ENCODE measurements at places on chromosomes 1 and 21.
A peak's percentile ranks its signal among the peaks of the same experiment; 100 is the strongest.

DNA sequence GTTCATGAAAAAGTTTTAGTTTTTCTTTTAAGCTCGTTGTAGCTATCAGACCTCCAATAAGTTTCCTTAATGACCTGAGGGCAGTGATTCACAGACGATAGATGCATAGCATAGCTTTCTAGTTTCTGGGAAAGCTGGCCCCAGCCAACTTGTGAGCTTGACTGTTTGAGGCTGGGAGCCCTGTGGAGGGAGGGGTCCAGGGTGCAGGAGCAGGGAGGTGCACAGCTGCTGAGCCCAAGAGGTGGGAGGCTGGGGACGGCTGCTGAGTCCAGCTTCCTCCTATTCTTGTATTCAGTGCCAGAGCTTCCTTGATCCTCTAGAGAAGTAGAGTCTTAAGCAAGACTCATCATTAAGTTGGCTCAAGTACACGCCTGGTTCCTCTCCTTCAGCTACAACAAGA is 11.0 kb upstream of the AVPR1B start:
- no peak for DNase-seq

- DNase-seq = no peak
Measured at GRCh38 chr1:244945109-244945671, 80.8 kb upstream of the HNRNPU start.

GRCh38 chr1:10484521-10484920 is 9.8 kb downstream of the PEX14 start:
- DNase-seq = no peak

DNA sequence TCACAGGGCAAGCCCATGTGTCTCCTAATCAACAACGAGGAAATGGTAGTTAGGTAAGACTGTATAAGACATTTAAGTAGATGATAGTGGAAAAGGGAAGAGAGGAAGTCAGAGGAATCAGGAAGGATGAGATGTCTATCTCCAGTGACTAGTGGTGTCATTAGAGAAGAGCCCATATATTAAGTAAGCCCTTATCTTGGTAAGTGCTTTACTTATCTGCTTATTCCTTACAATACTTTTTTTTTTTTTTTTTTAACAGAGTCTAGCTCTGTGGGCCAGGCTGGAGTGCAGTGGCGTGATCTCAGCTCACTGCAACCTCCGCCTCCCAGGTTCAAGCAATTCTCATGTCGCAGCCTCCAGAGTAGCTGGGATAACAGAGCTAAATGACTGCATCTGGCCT is 29.5 kb downstream of the RNF11 start:
- DNase-seq = no peak

DNA sequence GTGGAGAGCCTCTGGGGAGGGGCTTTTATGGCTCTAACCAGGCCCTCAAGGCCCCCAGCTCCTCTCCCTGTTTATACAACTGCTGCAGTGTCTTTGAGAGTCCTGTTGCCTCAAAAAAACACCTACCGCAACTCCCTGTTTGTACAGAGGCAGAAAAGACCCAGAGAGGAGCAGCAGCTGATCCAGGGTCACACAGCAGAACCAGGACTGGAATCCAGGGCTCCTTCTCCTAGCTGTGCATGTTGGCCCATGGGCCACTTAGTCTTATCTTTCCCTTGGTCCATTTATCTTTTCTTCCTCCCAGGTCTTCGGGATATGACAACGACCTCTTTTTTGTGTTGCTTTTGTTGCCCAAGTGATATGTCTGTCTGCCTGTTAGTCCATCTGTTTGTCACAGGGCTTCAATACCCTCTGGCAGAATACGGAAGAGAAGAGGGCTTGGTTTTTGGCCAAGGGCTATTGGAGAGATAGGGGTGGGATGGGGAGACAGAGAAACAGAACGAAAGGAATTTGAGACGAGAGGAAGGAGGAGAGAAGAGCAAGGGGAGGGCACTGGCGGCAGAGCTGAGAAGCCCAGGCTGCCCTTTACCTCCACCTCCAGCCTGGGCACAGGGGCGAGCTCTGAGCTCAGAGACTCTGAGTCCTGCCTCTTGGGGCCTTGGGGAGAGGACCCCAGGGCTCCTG is 33.5 kb upstream of the WASF2 start:
- DNase-seq = no peak

DNA sequence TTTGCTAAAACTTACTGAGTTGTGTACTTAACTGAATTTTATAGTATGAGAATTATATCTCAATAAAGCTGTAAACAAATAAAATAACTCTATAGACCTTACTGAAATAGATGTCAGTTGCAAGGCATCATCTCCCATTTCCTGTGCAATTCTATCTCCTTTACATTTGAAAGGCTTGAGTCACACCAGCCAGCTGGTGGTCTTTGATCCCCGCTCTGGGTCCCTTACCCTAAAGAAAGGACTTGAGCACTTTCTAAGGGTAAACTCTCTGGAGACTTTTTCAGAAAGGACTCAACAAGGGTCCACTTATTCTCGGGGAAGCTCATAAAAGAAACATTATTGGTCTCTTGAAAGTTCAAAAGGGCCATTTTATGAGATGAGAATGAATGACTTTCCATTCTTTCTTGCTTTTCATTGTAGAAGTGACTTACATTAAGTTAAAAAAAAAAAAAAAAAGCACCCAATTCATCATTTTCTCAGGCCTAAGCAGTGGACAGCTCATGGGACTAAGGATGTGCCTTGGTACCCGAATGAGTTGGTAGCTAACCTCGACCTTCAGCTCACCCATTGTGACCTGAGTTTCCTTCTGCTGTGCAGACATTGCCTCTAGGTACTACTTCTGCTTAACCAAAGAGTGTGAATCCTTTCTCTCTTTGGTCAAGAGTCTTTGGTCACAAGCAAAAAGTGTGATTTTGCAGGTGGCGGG is 147.0 kb upstream of the COA6 start:
- no peak for DNase-seq

- DNase-seq = no peak
Measured at GRCh38 chr1:22884806-22885530, 87.7 kb downstream of the LACTBL1 start.

DNA sequence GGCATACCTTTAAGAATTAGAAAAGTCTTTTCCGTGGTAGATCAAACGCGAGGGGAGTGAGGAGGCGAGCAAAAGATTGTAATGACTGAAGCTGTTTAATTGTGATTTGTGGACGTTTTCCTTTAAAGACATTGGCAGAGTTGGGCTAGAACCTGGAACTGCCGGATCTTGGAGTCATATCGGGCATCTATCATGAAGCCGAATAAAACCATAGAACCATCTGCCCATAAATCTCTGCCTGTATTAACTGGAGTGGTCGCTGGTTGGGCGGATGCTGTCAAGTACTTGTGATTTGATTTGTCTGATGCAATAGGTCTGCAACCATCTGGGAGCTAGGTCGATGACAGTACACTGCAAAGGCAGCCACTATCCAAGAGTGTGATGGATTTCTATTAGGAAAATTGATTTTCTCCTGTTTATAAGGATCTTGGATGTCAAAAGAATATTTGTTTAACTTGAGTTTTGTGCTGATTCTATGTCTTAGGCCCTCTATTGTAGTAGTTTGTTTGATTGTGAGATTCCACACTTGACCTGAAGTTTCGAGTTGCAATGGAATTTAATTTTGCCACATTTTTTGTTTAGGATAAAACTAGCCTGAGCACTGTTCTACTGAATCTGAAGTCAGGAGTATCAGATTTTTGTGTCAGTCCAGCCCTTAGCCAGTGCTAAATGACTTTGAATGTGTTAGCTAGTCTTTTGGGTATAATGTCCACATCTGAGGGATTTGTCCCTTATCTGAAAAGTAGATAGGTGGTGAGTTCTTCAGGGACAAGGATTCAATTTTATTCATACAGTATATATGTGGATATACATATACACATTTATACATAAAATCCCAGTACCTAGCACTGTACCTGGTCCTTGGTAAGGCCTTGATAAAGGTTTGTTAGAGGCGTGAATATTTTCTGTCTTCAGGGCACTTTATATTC is 1.2 kb downstream of the SARS1 start:
- peak; percentile 57 for DNase-seq

DNA sequence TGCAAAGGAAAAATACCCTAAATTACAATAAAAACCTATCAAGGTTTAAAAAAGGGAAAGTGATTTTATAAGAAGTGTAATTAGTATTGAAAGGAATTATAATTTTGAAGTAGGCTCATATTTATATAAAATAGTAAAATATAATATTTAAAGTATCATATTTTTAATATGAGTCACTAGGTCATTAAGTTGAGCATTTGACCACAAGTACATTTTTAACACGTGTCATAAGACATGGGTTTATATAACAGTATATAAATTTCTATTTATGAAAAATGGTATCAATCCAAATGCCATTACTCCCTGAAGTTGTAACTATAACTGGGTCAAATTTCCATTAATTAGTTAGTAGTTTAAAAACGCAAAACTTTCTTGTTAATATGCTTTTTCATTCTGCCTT is 365.9 kb downstream of the COL11A1 start:
- DNase-seq = no peak

DNA sequence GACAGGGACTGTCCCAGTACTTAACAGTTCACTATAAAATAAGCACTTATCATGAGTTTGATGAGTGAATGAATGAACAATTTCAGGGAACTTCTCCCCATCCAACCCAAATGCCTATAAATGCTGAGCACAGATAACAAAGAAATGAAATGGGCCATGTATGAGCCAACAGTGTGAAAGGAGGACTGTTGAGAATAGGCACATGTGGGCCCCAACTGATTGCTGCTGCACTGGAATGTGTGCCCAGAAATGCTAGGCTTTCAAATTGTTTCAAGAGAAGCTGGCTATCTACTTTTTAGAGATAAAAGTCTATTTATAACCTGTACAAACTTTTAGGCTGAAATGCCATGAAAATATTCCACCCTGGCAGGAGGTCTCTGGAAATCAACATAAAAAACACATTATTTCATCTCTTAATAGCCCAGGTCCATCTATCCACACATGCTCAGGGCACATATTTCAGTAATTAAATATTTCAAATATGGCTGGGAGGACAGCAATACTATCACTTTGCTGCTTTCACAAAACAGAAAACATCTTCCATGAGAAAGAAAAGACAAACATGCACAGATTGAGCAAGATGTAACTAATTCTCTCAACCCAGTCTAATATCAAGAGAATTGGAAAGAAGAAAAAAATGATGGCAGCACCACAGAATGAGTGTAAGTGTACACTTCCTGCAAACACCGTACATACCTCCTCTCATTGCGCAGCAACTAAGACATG is 49.8 kb downstream of the COLGALT2 start:
- DNase-seq = no peak

DNA sequence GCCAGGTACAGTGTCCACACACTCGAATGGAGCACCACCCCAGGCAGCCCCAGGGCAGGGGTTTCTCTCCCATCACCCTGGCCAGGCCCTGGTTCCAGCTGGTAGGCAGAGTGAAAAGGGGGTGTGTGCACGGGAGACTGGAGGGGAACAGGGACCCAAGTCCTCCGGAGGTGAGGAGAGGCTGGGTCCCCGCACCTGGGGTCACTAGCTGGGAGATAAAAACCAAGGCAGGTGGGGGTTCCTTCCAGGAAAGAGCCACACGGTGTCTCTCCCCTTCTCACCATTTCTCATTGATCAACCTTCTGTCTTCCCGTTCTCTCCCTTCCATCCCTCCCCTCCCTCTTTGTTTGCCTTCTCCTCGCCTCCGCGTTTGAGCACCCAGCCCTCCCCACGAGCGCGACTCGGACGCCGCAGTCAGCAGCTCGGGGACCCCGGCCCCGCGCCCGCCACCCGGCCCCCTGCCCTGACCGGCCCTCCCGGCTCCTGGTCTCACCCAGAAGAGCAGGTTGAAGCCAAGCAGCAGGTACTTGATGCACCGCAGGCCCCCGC is 358 bp downstream of the TSPAN2 start:
- no peak for DNase-seq

- no peak for DNase-seq
Measured at GRCh38 chr1:237013608-237014007, 9.4 kb upstream of the MT1HL1 start.

- no peak for DNase-seq
Measured at GRCh38 chr1:93016171-93016570, 54.9 kb upstream of the DIPK1A start.

DNA sequence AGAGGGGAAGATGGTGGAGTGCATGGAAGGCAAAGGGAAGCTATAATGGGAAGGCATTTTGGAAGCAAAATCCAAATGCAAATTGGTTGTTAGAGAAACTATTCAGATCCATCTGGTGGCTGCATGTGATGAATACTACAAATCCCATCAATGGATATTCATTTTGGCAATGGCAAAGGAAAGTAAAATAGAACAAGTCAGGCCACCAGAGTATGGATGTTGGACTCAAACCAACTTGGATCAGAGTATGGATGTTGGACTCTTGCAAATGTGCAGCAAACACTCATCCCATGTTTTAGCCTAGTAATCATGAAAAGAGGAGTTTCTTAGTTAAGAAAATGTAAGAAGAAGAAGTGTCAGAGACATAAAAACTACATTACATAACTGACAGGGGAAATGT is 289.6 kb upstream of the DAB1 start:
- DNase-seq = no peak

GRCh38 chr1:102726417-102726816 is 381.9 kb downstream of the COL11A1 start:
- DNase-seq = no peak

GRCh38 chr1:919271-919872 is 4.4 kb upstream of the SAMD11 start:
- no peak for DNase-seq

GRCh38 chr1:161866241-161866640 is 100.1 kb downstream of the ATF6 start:
- DNase-seq = no peak

DNA sequence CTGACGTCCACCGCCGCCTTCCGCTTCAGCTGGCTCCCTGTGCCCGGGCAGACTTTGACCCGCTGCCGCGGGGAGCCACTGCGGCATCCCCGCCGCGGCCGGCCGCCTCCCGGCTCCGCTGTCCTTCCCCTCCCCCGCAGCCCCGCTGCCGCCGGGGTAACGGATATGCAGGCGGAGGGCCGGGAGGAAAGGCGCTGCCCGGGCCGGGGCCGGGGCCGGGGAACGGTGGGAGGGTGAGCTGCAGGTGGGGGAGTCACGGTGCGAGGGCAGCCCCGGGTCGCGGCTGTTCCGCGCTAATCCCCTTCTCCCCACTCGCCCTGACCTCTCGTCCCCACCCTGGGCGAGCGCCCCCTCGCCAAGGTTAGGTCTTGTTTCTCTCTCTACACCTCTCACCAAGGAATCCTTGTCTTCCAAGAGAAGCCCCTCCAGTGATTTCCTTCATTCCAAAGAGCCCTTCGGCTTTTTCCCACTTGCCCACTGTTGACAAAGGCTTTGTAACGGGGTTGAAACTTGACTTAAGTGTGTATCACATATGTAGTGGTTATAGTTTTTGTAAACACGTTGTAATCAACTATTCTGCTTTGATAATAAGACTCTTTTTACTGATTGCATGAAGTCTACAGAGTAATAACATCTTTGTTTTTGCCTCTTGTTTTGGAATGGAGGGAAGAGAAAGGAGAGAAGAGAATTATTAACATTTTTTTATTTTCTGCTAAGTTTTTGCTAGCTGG is 669 bp downstream of the XPR1 start:
- DNase-seq = peak; percentile 64

DNA sequence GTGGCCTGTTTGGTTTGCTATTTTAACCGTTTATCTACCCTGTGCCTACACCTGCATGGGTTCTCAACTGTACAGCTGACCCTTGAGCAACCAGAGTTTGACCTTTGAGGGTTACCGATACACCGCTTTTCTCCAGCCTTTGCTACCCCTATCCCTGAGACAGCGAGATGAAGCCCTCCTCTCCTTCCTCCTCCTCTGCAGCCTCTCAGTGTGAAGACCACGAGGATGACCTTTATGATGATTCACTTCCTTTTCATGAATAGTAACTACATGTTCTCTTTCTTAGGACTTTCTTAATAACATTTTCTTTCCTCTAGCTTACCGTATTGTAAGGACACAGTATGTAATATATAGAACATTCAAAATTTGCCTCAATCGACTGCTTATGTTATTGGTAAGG is 14.5 kb upstream of the RNF187 start:
- no peak for DNase-seq

Measured in activated naive CD4-positive, alpha-beta T cell treated with anti-CD3 and anti-CD28 coated beads, Interleukin-2, amount 50 U/mL, for 16 hours (primary cell).